Stimulated activated CD8-positive, alpha-beta memory T cell treated with anti-CD3 and anti-CD28 coated beads, Interleukin-2, amount 100 ng/mL, for 1 hour (primary cell): ENCODE measurements at places on chromosomes 5 and 9.

DNA sequence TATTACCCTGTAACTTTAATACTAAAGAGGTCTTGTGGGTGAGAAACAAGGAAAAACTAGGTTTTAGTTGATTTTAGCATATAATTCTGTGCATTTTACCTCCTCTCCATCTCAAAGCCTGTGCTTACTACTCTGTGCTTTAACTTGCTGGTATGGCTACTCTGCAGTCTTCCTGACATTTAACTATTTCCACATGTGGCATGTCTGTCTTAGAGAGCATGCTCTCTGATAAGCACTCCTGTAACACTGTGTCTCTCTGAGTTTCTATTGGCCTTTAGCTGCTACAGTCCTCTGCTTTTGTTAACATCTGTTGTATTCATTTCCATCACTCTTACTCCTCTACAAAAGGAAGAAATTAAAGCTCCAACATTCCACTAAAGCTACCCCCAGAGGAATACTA is 418.3 kb downstream of the RAB3C start:
- DNase-seq = no peak

DNA sequence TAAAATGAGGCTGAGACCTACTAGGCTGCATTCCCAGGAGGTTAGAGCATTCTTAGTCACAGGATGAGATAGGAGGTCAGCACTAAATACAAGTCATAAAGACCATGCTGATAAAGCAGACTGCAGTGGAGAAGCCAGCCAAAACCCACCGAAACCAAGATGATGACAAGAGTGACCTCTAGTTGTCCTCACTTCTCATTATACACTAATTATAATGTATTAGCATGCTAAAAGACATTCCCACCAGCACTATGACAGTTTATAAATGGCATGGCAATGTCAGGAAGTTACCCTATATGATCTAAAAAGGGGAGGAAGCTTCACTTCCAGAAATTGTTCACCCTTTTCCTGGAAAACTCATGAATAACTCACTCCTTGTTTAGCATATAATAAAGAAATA is 88.6 kb downstream of the PLPPR1 start:
- no peak for DNase-seq

GRCh38 chr5:117805058-117805457 is 1183.3 kb downstream of the DTWD2 start:
- no peak for DNase-seq

DNA sequence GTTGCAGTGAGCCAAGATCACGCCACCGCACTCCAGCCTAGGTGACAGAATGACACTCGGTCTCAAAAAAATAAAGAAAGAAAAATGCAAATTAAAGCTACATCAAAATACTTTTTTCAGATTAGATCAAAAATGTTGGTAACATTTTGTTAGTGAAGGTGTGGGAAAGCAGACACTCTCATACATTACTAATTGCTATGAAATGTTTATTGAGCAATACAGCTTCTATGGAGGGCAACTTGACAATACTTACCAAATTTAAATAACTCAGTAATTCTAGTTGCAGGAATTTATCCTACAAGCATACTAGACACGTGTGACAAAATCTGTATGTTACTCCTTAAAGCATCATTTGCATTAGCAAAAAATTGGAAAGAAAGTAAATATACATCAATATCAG is 4.1 kb downstream of the TRIM23 start:
- no peak for DNase-seq

DNA sequence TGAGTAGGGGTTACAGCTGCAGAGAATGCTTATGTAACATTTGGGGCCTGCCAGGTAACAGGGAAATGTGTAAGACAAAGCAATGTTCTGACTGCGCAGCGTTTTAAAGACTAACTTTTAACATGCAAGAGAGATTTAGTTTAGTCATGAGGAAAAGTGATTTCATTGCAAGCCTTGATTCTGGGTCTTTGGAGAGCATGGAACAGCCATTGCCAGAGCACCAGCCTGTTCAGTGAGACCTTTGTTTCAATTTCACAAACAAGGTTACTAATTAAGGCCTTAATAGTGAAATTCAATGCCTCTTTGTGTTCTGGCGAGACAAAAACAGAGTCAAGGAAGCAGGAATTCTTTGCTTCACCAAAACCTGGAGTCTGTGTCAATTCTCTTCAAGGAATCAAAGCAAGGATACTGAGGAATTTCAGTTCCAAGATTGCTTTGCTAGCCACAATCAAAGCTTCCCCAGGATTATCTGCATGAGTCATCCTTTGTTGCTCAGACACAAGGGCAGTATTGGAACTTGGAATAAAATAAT is 14.4 kb downstream of the CKMT2 start:
- DNase-seq = no peak

GRCh38 chr5:179870403-179870903 is 11.8 kb upstream of the MRNIP start:
- DNase-seq = no peak

DNA sequence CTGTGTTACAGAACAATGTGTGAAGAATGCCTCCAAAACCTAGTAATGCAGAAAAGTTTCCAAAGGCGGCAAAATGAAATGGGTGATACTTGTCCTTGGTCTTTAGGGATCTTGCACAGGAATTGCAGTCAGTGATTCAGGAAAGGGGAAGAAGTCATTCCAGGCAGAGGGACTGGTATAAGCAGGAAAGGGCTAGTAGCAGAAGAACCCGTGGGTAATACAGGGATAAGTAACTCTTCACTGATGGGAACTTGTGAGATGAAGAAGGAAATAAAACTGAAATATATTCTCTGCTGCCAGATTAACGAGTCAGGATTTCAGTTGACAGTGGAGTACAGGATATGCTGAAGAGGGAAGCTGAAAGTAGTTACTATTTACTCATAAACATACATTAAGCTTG is 1.2 kb downstream of the SRFBP1 start:
- no peak for DNase-seq

- DNase-seq = no peak
Observed at GRCh38 chr9:109805050-109805449, 25.1 kb downstream of the PALM2AKAP2 start.

DNA sequence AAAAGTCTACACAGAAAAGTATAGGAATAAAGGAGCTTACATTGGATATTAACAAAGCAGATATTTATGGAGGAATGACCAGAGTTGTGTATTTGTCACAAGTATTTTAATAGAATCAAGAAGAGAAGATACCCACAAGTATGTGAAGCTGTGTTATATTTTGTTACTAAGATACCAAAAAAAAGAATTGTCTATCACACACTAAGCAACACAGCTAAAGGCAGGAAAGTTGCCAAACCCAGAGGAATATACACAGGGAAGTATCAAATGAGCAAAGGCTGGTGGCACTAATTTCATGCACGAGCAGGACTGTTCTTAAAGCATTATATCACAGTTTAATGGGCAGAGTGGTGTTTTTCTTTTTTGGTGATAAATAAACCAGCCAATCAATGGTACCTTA is 30.9 kb upstream of the RAI14 start:
- DNase-seq = no peak

- DNase-seq = no peak
Observed at GRCh38 chr5:113760486-113760885, 247.0 kb downstream of the YTHDC2 start.
